ENCODE measurements at places on chromosomes 4 and X.

- peak; percentile 24 for DNase-seq
Observed at GRCh38 chr4:156838761-156839160, 132.8 kb downstream of the PDGFC start.

GRCh38 chr4:89413518-89413917 is 105.9 kb upstream of the GPRIN3 start:
- no peak for DNase-seq

DNA sequence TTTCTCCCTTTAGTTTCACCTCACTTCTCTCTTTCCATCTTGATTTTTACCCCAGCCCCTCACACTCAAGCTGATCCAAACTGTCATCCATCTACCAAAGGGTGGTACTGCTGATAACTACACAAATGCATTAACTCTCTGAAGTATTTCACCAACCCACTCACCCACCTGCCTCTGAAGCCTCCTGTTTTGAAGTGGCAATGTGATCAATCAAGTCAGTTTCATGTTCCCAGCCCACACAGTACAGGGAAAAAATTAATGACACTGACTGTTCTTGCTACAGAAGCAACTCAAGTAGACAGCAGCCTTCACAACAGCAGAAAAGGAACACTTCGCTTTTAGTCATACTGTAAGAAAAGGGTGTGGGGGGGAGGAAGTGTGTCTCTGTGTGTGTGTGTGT is 183.0 kb upstream of the NOCT start:
- DNase-seq = no peak

DNA sequence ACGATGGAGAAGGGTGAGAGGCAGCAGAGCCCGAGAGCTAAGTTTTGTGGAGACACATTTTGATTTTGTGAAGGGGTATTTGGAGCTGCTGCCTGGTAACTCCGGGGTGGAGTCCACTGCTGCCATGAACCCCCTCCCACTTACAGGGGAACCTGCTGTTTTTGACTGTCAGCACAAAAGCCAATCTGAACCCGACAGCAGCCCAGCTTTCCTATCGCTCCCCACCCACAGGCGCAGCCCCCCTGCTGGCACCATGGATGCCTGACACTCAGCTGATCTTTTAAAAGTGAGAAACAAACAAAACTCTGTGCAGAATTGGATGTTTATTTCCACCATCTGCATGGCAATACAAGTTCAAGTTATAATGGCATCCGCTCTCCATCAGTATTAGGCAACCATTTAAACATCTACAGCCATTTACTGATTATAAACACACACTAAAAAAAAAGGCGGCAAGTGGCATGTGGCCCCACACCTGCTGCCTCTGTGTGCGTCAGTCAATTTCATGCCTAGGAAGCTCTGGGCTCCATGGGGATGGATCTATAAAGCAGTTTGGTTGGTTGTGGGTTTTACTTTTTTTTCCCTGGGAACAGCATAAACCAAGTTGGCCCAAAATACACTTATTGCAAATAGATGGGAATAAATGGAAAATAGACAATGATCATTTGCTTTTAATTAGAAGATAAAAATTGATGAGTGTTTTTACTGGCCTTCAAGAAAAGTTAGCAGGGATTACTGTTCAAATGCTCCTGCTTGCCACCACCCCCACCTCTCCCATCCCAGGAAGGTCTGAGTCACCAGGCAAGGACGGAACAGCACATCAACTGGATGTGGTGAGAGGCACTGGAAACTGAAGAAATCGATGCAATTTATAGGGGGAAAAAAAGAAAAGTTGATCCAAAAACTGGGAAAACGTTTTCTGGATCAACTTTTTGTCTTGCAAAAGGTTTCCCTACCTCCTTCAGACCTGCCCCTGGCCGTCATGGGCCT is 46.0 kb downstream of the SEPSECS start:
- DNase-seq = no peak

- DNase-seq = peak; percentile 84
Observed at GRCh38 chr4:3111461-3111860, 37.0 kb downstream of the HTT start.

DNA sequence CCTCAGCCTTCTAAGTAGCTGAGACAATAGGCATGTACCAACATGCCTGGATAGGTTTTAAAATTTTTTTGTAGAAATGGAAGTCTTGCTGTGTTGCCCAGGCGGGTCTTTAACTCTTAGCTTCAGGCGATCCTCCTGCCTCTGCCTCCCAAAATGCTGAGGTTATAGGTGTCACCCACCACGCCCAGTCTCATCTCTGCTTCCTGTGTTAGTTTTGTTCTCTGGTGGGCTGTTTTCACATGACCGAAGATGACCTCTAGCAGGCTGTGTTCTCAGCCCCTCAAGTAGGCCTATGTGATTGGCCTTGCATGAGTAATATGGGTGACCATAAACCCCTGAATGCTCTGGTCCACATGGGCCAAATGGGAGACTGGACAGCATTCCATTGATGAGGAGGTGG is 56.8 kb upstream of the MSANTD1 start:
- DNase-seq = no peak

GRCh38 chr4:13537832-13538177 is 6.5 kb downstream of the NKX3-2 start:
- DNase-seq = peak; percentile 21

- DNase-seq = no peak
Observed at GRCh38 chr4:41119867-41120295, 94.5 kb downstream of the APBB2 start.

DNA sequence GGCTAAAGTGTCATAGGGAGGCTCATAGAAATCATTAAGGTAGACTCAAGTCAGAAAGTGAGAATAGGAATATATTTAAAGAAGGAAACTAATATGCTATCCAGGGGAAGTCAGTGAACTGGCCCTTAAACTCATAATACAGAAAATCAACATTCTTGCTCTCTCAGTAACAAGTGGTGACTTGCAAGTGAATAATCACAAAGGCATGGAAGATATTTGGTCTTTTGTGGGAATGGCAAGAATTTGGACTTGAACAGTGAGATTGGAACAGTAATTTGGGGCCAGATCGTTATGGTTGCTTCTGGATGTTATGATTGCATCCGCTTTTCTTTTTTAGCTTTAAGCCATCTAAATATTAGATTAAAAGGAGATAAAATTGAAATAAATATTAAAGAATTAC is 103.8 kb downstream of the TBC1D19 start:
- no peak for DNase-seq

GRCh38 chr4:39021631-39022030 is 10.6 kb downstream of the TMEM156 start:
- DNase-seq = no peak

GRCh38 chr4:54779036-54779435 is 121.3 kb downstream of the KIT start:
- DNase-seq = no peak

DNA sequence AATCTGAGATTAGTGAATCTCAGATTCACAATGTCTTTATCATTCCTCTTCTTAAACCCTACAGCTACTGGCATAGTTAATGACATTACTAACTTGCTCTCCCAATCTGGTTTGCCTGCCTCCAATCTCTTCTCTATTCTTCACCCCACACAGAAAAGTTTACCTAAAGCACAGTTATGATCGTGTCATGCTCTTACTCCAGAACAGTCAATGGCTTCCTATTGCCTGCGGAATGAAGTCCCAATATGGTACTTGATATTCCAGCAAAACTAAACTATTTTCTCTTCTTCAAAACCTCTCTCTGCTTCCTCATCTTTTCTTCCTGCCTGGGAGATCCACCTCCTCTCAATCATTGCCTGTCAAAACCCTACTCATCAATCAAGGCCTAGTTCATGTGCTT is 3.4 kb upstream of the PRPS1 start:
- no peak for DNase-seq

DNA sequence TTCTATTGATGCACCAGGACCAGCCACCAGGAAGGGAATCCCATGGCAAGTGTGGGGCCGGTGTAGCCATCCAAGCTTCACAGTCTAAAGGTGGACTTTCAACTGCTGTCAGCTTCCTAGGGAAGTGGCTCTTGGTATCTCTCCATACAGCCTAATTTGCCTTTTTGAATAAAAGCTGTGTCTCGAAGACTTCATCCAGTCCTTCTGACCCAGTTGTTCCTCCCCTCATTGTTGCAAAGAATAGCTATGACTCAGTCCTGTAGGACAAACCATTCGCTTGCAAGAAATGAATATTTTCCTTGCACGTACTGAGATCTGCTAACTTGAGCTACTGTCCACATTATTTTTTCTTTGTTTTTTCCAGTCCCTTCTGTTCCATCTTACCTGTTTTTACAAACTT is 145.1 kb upstream of the CTSO start:
- DNase-seq = no peak

GRCh38 chrX:1385253-1386223 is 6.4 kb downstream of the SLC25A6 start:
- DNase-seq = no peak

- DNase-seq = no peak
Observed at GRCh38 chrX:133923548-133923947, 61.8 kb downstream of the GPC3 start.

DNA sequence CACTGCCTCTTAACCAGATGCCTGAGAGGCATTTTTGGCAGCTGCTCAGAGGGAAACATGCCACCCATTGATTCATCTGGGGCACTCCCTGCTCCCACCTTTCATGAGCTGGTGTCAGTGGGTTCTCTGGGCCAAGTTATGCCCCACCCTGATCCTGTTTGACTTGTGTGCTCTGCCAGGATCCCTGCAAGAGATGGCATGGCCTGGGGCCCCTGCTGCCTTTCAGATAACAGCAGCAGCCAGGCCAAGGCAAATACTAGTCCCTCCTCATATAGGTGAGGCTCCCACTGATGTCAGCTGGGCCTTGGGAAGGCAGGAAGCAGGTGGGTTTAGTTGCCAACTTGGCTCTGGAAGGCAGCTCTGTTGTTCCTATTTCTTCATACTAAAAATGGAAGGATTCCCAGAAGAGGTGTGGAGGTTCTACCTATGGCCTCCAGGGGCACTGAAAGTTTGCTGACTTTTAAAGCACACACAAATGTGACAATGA is 192.9 kb upstream of the RBPJ start:
- peak; percentile 14 for DNase-seq

DNA sequence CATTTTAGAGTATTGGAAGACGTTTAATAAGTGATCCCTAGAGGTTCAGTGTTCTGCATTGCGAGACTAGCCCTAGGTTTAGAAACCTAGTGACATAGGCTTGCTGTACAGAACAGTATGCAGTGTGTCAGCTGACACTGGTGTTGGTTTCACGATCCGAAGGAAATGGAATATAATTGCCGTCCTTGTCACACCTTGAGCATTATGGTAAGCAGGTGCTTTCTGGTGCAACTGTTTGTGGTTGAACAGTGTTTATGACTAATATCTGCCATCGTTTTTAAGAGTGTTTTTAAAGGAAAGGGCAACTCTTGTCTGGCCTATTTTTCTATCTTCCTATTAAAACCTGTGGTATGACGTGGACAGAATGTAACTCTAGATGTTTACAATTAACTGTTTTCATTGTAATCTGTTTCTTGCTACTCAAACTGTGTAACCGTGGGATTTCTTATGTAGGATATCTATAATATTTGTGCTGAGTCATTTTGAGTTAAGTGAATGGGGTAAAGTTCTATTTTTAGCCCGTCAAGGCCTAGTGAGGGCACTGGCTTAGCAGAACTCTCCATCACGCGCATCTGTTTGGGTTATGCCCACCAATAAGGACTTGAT is 53.8 kb upstream of the TBC1D14 start:
- DNase-seq = peak; percentile 97

DNA sequence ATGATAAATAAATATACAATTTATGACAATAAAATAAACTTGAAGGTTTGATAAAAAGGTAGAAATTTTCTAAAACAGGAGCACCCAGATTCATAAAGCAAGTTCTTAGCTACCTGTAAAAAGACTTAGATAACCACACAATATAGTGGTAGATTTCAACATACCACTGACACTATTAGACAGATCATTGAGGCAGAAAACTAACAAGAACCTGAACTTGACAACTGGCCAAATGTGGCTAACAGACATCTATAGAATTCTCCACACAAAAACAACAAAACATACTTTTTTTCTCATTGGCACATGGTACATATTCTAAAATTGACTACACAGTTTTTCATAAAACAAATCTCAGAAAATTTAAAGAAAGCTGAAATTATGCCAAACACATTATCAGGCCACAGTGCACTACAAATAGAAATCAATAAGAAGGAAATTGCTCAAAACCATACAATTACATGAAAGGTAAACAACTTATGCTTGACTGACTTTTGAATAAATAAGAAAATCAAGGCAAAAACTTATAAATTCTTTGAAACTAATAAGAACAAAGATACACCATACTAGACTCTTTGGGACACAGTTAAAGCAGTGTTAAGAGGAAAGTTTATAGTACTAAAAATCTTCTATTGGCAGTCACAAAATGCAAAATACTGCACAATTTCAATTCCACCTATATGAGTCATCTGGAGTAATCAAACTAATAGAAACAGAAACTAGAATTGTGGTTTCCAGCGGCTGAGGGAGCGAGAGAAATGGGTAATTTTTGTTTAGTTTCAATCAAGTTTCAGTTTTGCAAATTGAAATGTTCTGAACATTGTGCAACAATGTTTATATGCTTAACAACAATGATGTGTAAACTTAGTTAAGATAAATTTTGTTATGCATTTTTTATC is 925.6 kb downstream of the SH3BGRL start:
- DNase-seq = no peak

GRCh38 chrX:16924631-16925480 is 21.6 kb upstream of the REPS2 start:
- no peak for DNase-seq

GRCh38 chrX:105463473-105463872 is 243.0 kb upstream of the TEX13A start:
- DNase-seq = no peak

DNA sequence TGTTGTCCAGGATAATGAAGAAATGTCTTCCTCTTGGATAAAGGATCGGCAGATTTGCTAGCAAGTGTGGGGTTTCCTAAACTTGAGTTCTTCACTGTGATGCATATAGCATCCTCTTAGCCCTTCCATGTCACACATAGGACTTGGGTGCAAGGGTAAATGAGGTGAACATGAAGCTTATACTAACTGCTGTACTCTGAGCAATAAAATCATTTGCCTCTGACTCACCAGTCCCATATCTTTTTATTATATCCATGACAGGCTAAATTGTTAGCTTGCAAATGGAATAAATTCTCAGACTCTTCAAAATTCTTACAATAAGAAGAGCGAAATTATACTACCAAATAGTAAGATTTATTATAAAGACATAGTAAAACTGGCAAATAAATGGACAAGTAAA is 14.7 kb upstream of the TBC1D1 start:
- DNase-seq = no peak

DNA sequence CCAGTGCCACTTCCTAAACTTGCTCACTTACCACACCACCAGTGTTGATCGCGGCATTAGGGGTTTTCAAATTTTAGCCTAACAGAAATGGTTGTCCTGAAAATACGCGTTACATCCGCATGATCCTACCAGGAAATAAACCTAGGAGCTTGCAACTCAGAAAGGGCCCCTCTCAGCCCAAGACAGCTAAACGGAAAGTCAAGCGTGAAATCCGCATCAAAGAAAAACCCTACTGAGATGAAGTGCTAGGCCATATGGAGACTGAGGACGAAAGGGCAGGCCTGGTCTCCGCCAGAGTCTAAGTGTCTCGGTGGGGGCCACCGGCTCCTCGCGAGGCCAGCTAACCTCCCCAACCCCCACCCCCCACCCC is 626 bp downstream of the YTHDC1 start:
- peak; percentile 60 for DNase-seq
